ENCODE measurements at places on chromosomes 6 and 20.

GRCh38 chr6:22392711-22393110 is 95.9 kb upstream of the PRL start:
- DNase-seq = no peak

DNA sequence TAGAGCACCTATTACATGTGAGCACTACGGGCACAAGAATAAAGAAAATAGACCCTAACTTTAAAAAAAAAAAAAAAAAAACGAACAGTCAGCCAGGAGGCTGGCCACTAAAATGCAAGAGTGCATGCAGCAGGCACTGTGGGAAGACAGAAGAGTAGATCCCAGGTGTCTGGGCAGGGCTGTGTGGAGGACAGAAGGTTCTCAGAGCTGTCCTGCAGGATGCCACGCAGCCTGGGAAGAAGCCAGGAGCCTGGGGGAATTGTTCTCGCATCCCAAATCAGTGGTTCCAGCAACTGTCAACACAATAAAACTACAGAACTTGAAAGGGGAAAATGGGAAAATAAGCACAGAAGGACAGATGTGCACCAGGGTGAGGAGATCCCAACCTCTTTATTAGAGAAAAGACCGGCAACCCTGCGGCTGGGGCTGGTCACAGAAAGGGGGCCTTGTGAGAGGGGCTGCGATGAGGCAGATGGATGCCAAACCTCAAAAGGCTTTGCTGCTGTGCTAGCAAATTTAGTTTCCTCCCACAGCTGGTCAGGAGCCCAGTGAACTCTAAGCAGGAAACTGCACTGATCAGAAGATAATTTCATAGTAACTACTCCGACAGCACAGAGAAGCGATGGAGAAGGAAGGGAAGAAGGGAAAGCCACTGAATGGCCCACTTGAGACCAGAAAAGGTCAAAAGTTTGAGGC is 30.9 kb downstream of the MAP3K5 start:
- DNase-seq = peak; percentile 35

- no peak for DNase-seq
Measured at GRCh38 chr20:10304471-10305046, 85.9 kb downstream of the SNAP25 start.

DNA sequence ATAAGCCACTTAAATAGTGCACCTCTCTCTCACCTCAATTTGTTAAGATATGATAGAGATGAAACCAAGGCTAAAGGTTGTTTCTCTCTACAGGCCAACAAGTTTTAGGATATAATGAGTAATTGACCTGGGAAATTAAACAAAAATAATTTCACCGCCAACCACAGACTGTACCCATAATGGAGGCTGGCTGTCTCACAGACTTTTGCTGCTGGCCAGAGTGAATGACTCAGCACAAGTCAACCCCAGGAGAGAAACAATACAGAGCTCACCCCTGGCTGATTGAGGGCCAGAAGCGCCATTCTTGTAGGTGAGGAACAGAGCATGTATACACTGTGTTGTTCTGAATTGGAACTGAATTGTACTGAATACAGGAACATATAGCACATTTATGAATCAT is 99.9 kb downstream of the CAP2 start:
- no peak for DNase-seq

- no peak for DNase-seq
Measured at GRCh38 chr6:85404564-85405174, 45.2 kb upstream of the NT5E start.

- DNase-seq = no peak
Measured at GRCh38 chr6:90892271-90892670, 305.4 kb upstream of the MAP3K7 start.

DNA sequence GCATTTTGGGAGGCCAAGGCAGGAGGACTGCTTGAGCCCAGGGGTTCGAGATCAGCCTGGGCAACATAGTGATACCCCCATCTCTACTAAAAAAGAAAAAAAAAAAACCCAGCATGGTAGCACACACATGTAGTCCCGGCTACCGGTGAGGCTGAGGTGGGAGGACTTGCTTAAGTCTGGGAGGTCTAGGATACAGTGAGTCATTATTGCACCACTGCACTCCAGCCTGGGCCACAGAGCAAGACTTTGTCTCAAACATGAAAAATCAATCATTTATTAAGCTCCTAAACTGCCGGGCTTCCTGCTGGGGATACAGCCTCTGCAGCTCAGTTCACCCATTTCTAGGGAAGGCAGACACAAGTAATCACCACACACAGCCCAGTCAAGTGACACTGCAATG is 7.3 kb upstream of the USP45 start:
- no peak for DNase-seq

DNA sequence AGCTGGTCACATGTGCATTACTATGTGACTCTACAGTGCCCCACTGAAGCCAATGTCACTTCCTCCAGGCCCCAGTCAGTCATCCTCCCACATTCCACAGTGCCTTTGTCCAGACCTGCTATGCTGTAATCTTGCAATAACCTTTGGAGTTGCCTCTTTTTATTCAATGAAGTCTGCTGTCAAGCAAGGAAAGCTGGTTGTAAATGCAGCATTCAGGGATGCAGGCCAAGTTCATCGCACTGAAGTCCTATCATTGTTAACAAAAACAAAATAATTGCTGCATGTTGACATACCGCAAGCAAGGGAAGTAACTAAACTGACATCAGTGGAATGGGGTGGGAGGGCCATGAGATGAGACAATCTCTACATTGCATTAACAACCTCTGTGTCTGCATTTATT is 131.2 kb upstream of the CDYL start:
- DNase-seq = no peak

DNA sequence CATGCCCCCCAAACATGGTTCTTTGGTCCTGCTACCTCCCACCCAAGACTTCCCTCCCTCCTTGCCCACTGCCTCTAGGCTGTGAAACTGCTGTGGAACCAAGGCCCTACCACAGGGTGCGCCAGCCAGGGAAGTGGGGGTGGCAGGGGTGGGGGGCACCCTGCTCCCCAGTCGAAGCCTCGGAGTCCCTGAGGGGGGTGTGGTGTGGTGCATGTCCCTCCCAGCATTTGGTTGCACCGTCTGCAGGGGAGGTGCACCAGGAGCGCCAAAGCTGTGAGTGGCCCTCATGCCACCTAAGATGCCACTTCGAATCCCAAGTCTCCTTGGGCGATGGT is 1.8 kb downstream of the RGS19 start:
- DNase-seq = no peak

DNA sequence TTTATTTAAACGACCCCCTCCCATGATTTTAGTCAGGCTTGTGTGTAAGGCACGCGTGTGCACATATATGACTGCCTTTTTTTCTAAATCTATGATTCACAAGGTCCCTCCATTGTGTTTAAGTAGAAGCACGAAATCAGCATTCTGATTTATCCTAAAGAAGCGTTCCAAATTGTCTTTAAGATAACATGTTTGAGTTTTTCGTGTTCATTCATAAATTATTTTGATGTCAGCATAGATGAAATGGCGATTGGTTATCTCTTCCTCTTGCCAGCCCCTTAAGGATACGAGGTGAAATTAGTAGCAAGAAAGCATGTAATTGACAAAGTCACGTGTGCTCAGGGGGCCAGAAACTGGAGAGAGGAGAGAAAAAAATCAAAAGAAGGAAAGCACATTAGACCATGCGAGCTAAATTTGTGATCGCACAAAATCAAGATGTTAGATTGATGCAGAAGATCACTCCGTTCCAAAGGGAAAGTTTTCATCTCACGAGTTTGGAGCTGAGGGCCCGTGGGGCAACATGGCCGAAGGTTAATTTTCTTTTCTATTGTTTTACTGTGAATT is at the start of gene LIN28B:
TSS of gene LIN28B (plus strand) at position 377 of the 564 bp plus-strand sequence. CDS start at position 521, 144 bp downstream.
- no peak for DNase-seq

DNA sequence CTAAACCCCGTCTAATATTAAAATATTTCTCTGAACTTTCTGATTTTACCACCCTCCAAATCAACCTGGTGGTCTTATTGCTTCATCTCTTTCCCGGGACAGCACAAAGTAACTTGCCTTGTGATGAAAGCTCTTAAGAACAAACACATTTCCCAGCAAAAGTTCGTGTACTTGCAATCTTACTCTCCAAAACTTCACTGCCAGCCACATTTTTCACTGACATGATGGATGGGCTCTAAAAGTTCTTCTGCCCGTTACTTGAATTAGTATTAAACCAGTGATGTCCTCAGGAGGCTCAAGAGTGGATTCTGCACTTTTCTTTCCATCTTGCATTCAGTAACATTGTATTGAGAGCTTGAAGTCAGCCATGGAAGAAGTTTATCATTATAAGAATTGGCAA is 731.6 kb upstream of the GJE1 start:
- no peak for DNase-seq

- DNase-seq = no peak
Measured at GRCh38 chr20:41009946-41010345, 18.7 kb upstream of the TOP1 start.

- DNase-seq = no peak
Measured at GRCh38 chr6:11772109-11772825, 6.3 kb downstream of the ADTRP start.

GRCh38 chr6:113147544-113147943 is 709.6 kb upstream of the MARCKS start:
- no peak for DNase-seq

DNA sequence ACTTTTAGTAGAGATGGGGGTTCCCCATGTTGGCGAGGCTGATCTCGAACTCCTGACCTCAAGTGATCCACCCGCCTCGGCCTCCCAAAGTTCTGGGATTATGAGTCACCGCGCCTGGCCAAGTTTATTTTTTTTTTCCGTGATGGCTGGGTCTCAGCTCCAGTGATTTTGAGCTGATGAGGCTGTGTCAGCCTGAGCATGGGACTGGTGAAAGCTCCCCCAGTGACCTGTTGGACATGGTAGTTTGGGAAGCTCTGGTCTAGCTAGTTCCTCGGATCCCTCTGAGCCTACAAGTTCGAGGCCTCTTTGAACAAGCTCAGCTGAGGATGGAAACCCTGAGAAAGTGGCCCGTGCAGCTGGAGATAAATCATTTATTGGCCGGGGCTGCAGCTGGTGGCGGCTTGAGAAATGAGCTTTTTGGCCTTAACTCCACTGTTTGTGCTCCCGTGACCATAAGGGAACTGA is 126.8 kb downstream of the SNX5 start:
- no peak for DNase-seq

DNA sequence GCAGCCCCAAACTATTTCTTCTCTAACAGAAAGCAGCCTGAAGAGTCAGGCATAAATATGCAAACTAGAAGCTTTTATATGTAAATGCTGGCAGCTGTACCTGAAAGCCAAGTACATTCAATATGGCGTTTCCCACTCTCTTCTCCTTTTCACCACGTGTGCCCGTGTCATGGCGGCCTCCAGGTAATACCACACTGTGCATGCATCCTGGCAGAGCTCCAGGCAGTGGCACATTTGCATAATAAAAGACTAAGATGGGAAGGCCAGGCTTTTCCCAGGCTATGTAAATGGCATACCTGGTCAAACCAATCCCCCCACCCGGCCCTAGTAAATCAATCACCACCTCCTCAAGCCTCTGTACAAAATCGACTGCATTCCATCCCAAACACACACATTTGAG is 120.6 kb downstream of the MMUT start:
- no peak for DNase-seq

- DNase-seq = no peak
Measured at GRCh38 chr20:12256806-12257205, 339.1 kb downstream of the BTBD3 start.

DNA sequence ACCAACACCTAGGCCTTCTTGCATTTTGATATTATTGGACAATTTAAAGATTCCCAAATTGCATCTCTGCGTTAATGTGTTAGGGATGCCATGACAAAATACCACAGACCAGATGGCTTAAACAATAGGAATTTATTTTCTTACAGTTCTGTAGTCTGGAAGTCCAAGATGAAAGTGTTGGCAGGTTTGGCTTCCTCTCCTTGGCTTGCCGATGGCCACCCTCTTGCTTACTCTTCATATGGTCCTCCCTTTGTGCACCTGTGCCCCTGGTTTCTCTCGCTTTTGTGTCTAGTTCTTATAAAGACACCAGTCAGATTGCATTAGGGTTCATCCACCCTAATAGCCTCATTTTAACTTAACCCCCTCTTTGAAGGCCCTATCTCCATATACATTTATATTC is 842.4 kb upstream of the FLRT3 start:
- no peak for DNase-seq

DNA sequence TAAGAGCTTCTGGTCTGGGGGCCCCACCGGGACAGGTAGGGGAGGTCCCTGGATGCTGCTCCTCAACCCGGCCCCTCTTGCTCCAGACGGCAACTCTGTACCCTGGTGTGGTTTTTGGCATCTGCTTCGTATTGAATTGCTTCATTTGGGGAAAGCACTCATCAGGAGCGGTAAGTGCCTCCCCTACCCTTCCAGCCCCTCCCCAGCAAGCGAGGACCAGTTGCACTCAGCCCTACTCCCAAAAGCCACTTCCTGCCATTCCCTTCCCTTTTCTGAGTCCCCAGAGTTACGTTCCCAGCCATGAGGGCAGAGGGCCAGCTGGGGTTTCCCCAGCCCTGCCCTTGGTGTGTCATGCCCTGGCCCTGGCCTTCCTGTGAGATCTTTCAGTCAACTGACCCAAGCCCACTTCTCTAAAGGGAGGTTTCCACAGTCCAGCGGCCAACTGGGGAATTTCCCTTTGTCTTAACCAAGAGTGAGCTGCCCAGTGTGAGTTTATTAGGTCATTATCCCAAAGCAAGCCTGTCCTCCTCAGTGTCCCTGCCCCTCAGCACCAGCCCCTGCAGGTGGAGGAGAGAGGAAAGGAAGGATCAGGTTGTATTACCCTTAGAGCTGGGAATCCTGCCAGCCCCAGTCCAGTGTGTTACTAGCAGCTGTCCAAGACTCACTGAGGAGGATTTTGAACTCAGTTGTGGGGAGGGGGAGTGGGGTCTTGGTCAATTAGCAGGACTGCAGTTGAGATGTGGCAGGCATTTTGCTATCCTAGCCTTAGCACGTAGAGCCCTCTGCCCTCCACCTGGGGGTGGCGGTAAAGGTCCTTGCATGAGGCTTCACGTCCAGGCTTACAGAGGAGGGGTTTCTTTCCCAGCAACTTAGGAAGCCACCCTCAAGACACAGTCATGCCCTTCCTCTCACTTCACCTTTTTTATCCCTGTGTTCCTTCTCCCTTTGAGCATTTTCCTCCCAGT is 45.8 kb downstream of the TM9SF4 start:
- DNase-seq = peak; percentile 16

GRCh38 chr6:157229713-157230112 is 93.6 kb downstream of the TMEM242 start:
- no peak for DNase-seq

DNA sequence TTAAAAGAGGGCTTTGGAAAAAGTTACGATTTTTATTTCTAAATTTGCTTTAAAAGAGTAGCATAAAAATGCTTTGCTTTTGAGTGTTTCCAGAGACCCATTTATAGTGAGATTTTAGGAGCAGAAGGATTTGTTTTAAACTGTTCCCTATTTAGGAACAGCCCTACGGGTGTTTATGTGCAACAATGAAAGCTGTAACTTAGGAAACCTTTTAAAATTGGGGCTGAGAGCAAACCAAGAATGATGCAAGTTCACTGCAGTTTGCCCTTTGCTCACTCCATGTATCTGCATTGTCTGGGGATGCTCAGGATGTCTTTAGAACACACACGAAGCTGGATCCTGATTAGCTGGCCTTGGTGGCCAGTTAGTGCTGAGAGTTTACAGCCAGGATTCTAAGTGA is 40.9 kb downstream of the GHRH start:
- DNase-seq = no peak

- DNase-seq = no peak
Measured at GRCh38 chr20:38255393-38255792, 5.1 kb downstream of the KIAA1755 start.

GRCh38 chr6:159056899-159057298 is 12.1 kb upstream of the TAGAP start:
- no peak for DNase-seq

GRCh38 chr6:136524339-136524935 is 25.8 kb downstream of the MAP7 start:
- DNase-seq = no peak

- DNase-seq = no peak
Measured at GRCh38 chr6:19788686-19789085, 48.5 kb upstream of the ID4 start.

GRCh38 chr6:151180330-151181048 is 59.3 kb upstream of the AKAP12 start:
- no peak for DNase-seq

Data from T-helper 1 cell (primary cell).